ENCODE measurements at places on chromosomes 4 and X.
A peak's percentile ranks its signal among the peaks of the same experiment; 100 is the strongest.

DNA sequence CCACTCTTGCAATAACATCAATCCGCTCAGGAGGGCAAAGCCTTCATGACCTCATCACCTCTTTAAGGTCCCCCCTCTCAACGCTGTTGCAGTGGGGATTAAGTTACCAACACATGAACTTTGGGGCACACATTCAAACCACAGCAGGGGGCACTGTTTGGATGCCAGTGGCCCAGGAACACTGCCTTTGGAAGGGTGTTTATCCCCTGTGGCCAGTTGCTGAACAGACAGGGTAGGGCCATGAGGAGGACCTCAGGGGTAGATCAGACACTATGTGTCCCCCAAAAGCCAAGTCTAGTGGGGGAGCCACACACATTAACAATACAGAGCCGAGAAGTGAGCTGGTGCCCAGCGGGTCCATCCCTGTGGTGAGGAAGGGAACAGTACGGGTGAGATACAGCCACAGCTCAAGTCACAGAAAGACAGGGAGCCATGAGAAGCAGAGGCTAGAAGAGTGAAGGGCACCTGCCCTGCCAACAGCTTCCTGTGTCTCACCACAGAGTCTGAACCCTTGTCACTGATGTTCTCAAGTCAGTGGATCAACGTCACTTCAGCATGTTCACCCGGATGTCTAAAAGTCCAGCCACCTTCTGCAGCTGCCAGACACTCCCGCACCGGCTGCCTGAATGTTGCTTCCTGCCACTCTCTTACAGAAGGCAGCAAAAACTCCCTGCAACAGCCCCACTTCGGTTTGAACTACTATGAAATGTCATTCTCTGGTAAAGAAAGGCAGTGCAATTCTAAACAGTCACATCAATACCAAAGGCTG is 19.9 kb upstream of the MXD4 start:
- DNase-seq, result peak; percentile 51

- no peak for DNase-seq
Observed at GRCh38 chr4:797066-797465, 28.9 kb downstream of the CPLX1 start.

DNA sequence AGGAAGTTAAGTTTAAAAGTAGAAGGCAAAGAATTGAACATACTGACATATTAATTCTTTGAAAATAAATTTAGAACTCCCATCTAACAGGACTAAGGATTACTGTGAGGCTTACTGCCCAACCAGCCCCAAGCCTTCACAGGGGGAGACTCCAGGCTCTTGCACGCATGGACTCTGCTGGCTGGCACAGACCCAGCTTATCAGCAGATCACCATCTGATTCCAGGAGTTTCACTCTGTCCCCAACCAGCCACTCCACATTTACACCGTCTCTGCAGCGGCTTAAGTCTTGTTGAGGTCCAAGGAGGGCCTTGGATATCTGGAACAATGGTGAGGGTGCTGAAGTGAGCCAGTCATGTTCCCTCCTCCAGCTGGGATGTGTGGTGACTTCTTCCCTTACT is 16.4 kb upstream of the OTUD4 start:
- no peak for DNase-seq

- no peak for DNase-seq
Observed at GRCh38 chr4:159229164-159229563, 126.3 kb downstream of the RAPGEF2 start.

DNA sequence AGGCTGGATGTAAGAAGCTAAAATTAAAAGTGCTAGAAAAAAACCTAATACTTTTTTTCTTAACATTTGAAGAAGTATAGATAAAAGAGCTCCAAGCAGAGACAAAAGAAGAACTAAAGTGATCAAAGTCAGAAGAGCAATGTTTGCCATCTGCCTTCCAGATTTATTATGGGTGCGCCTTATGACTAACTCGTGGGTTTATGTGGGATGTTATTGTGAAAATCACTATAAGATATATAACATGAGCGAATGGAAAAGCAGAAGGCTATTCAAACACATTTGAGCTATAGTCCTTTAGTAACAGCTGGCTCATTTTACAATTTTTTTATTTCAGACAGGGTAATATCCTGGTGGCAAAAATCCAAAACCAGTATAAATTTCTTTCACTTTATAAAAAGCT is 1040.7 kb downstream of the RAPGEF2 start:
- DNase-seq, result no peak

- no peak for DNase-seq
Observed at GRCh38 chr4:41725254-41725653, 23.3 kb downstream of the PHOX2B start.

DNA sequence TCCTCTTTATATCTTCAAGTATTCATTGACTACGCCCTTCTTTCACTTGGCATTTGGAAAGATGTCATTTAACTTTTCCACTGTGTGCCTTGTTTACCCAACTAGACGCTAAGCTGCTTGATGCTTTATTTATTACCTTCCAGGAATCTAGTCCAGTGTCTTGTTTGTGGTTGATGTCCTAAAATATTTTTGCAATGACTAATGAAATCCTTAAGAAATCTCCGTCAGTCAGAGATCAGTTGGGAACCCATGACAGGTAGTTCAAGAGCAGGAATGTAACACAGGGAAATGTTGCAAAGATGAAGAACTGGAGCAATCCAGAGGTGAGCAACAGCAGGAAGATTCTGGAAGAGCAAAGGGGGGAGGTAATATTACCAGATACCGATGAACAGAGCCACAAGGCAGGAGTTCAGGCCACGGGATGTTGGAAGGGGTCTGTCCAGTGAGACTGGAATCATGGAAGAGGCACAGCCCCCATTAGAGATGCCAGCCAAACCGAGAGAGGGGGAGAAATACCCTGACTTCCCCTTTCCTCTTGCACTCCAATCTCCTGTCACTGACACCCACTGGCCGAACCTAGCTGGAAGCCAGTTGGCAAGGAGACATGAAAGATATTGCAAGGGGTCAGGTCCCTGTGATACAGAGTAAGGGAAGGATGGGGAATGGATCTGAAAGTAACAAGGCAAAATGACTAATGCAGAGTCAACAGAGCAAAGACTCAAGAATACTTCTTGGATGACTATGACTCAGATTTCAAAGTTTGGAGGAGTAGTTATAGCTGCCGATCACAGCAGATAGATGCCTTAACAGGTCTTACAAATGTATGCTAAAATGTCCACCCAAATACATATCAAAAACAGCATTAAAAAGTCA is 62.7 kb upstream of the PHKA2 start:
- DNase-seq, result no peak

DNA sequence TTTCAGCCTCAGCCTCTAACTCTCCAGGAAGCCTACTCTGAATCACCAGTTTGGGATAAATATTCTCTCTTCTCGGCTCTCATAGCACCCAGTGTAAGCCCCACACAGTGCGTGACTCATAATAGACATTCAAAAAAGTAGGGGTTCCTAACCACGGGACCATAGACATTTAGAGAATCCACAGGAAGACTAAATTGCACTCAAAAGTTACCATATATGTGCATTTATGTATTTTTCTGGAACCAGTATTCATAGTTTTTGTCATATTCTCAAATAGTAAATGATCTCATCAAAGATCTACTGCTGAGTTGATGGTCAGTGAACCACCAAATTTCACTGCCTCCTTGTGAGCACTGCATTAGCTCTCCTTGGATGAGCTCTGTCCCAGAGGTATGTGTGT is 625.7 kb downstream of the SMARCA1 start:
- DNase-seq, result no peak

GRCh38 chr4:94746746-94747145 is 11.0 kb upstream of the BMPR1B start:
- DNase-seq, result no peak

GRCh38 chr4:77202491-77202890 is 45.5 kb downstream of the CCNG2 start:
- DNase-seq, result no peak

DNA sequence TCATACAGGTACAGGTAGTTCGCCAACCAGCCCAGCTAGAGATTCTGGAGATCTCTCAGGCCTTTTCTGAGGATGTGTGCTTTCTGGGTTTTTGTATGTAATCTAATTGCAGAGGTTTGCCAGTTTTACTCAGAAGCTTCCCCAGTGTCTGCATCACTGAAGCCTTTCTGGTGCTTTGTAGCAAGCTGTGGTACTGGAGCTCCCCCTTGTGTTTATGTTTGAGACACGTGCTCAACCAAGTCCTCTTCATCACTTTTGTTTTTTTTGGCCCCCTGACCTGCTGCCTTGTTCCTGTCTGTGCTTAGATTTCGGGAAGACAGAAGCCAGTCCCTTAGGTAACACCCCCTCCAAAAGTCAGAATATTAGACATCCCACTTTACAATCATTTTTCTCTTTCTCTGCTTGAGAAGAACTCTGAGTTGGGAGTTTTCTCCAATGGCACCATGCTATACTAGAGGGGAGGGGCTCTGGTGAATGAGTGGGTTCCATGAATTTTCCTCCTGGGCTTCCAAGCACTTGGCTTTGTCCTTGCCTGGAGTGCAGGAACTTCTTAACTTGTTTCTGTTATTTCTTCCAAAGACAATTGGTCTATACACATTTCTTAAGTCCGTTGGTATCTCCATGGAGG is 128.4 kb upstream of the TBC1D9 start:
- DNase-seq, result peak; percentile 42

DNA sequence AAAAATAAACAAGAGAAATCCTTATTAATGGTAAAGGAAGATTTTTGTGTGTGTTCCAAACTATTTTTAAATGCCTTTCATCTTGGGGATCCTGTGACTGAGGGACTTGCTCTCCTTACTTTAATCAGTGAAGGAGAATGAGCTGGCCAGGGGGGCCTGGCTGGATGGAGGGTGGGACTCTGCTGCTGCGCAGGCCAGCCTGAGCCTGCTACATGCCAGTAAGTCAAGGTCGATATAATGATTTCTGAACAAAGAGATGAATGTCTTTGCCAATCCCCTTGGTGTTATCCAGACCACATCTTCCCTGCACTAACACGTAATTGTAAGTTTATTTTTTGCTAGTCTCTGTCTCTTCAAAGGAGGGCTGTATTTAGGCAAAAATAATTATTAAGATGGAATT is 1679.2 kb upstream of the TENM3 start:
- DNase-seq, result no peak

DNA sequence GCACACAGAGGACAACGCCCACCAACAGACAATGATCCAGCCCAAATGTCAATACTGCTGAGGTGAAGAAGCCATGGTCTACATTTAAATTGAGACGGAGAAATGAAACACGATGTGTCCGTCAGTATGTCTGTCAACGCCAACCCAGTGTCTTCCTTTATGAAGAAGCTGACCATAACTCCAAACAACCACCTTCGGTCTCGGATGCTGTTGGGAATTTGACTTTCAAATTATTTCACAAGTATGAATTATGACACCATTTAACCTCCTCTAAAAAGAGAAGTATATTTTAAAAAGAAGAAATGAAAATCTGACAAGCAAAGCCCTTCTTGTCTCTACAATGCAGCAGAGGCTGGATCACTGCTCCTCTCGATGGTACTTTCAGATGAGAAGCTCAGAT is 123.7 kb upstream of the MAP3K15 start:
- no peak for DNase-seq

GRCh38 chr4:127425851-127426250 is 206.9 kb upstream of the INTU start:
- DNase-seq, result no peak

DNA sequence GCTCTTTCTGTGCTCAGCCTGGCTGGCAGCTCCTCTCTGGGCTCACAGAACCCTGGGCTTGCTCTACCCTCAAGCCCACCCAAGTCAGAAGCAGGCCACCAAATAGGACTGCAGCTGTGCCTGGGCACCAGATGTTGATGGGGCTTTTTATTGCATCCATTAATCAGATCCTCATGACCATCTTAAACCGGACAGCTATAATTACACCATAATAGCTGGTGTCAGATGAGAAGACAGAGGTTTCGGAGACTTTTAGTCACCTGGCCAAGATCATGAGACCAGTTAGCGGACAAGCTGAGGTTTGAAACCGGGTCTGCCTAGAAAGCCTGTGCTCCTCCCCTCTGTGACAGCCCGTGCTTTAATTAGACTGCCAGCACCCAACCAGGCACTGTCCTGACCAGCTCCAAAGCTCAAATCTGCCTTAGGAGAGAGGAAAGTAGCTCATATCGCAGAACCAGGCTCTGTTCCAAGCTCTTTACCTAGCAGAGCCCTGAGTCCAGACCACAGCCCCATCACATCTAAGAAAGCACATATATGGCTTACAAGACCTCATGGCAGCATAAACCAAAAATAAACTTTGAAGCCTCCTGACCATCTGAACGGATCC is 88.9 kb downstream of the JAKMIP1 start:
- no peak for DNase-seq

GRCh38 chr4:79267671-79268070 is 58.2 kb downstream of the NAA11 start:
- DNase-seq, result no peak

DNA sequence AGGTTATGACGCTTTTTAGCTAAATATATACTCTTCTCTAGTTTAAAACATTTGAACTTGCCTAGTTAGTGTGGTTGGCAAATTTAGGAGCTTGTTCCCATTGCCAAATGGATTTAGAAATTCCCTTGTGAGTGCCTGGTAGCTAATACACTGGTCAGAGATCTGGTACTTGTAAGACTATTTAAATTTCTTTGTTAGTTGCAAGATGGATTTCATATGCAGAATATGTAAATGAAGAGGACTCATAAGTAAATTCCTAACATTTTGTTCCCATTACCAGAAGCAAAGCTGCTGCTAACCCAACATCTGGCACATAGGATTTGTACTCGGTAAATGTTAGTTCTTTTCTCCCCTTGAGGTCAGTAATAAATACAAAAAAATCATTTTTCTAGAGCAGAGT is 56.0 kb upstream of the PGK1 start:
- DNase-seq, result no peak

GRCh38 chrX:3461397-3462165 is 115.1 kb upstream of the MXRA5 start:
- DNase-seq, result no peak

- no peak for DNase-seq
Observed at GRCh38 chr4:65600656-65601055, 69.6 kb downstream of the EPHA5 start.

DNA sequence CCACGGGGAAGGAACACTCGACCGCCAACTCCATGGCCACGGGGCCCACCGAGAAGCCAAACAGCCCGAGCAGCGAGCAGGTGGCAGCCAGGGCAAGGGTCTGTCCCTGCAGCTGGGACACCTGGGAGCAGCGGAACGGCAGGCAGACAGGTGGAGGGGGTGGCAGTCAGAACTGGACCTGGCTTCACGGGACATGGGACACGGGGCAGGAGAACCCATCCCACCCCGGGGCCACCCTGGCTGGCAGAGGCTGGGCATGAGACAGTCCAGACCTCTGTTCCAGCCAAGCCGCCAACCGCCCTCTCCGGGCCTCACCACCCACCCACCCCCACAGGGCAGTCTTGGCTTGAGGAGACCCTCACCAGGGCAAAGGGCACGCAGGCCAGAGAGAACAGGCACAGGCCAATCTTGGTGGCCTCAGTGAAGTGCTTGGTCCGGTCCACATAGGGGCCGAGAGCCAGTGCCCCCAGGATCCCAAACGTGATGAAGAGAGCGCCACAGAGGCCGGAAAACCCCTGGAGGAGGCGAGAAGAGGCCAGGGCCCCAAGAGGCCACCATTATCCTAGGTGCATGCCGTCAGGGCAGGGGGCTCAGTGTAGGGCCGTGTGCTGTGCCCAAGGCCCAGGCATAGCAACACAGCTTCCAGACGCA is 5.6 kb downstream of the SLC49A3 start:
- no peak for DNase-seq

GRCh38 chr4:10106421-10107039 is 10.1 kb downstream of the WDR1 start:
- peak; percentile 23 for DNase-seq

- no peak for DNase-seq
Observed at GRCh38 chr4:56038487-56039162, 89.9 kb downstream of the CEP135 start.

Measured in GM12891 (cell line).